Upper lobe of left lung (tissue), 6 donors: ENCODE measurements at places on chromosomes 3 and 15.

DNA sequence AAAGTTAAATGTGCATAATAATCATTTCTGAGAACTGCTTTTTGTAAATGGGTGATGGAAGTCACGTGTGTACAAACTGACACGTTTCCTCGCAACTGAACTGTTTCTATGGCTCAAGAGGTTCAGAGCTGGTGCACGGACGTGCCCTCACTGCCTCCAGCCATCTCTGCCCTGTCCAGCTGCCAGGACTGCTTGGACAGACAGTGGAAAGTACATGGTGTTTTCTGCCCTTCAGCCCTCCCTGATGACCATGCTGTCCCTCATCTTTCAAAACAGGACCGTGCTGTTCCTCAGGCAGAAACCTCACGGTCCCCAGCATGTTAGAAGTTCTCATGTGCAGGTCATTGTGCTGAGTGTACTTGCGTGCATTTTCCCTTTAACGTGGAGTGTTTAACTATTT is 38.7 kb downstream of the GJD2 start:
- DNase-seq, result no peak

GRCh38 chr3:98754483-98754882 is 8.7 kb upstream of the ST3GAL6 start:
- DNase-seq, result no peak

- no peak for DNase-seq
Observed at GRCh38 chr15:69610277-69610676, 157.7 kb downstream of the RPLP1 start.

DNA sequence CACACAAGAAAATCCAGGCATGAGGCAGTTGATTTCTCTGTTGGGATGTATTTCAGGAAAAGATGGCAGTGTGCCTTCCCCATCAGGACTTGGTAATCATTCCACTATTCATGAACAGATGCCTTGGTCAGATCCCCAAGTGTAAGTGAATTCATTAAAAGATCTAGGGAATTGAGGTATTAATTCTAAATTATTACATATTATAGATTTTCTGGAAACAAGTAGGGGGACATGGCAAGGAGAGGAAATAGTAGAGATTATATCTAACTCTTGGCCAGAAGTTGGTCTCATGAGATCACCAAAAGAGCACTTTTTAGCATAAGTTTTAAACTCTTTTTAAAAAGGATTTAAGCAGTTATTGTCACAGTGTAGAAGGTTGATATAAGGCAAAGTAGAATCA is 74.4 kb upstream of the MDFIC2 start:
- DNase-seq, result no peak

GRCh38 chr15:67832897-67833709 is 6.7 kb downstream of the RNU6-1 start:
- DNase-seq, result no peak

DNA sequence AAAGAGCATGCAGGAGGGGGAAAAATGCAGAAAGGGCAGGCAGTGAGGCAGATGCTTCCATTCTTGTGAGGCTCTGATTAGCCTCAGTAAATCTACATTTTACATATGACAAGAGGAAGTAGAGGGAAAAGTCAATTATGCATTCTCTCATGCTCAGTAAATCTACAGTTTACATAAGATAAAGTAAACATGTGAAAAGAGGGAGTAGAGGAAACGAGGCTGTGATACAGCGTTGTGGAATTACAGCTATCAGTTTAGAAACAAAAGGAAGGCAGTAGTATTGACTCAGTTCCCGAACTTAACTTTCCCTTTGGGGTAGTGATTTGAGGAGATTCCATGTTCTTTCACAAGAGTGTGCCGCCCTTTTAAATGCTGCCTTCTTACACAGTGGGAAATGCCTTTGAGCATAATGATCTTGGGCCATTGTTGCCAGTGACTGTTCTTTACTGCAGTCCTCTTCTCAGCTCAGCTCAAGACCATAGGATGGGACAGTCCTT is 39.3 kb downstream of the OSTN start:
- no peak for DNase-seq

- DNase-seq, result no peak
Observed at GRCh38 chr3:73026111-73026759, 29.6 kb downstream of the PPP4R2 start.

DNA sequence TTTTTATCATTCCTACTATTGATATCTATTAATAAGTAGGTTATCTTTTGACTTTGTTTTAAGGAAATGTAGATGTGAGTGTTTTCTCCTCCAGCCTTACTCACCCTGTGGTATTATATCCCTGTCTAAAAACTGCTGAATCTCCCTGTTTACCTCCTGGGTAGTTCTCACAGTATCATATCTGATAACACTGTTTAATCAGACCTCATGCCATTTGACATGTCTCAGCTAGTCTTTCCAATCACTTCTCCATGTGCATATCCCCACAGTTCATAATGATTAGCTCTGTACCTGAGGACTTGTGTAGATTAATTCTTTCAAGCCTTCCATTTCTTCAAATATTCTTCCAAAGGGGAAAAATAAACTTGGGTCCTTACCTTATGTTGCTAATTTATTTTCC is 30.7 kb downstream of the DUOX2 start:
- no peak for DNase-seq

DNA sequence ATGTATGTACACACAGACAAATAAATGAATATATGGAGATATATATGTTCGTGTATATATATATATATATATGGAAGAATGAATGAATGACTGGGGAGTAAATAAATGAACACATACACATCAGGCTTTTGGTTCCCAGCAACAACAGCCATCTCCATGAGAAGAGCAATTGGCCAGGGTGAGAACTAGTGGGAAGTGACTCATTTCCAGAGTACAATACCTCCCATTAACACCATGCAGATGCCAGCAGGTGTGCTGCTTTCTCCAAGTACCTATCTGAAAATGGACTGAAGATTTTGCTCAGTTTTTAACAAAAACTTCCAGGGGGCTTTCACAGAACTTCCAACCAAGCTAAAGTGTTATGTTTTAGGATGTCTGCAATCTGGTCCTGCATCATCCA is 179.8 kb upstream of the SLC2A2 start:
- DNase-seq, result no peak

DNA sequence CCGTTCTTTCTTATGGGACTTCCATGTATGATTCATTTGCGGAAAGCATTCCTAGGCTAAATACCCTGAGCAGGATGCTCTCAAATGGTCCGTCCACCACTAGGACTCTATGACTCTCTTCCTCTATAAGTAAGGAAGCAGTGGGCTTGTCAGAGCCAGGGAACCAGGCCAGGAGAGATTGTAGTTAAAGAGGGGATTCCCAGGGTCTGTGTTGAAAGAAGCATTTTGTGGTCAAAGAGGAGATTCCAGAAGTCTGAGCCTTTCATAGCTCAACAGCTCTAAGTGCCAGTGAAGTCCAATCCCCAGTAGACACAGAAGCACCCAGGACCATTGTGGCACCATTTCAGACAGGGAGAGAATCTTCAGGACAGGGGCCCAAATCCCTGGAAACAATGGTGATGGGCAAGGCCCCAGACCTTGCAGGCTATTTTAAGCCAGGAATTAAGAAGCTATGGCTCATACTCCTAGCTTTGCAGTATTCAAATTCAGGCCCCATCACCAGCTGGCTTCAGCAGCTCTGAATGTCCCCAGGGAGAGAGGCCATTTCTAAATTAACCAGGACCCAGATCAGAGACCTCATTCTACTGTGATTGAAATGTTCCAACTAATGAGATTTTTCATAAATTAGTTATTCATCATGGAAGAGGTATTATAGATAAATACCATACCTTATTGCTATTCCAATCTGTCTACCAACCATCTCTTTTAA is 81.7 kb downstream of the CD47 start:
- no peak for DNase-seq

GRCh38 chr3:61980041-61980440 is 393.3 kb downstream of the FEZF2 start:
- DNase-seq, result no peak

- DNase-seq, result no peak
Observed at GRCh38 chr15:80873366-80873952, 94.3 kb downstream of the CEMIP start.

- no peak for DNase-seq
Observed at GRCh38 chr15:69014454-69014853, at the start of gene NOX5. Gene NOX5 (plus strand): TSS chr15:69014695. CDS start chr15:69014736, 41 bp downstream.

DNA sequence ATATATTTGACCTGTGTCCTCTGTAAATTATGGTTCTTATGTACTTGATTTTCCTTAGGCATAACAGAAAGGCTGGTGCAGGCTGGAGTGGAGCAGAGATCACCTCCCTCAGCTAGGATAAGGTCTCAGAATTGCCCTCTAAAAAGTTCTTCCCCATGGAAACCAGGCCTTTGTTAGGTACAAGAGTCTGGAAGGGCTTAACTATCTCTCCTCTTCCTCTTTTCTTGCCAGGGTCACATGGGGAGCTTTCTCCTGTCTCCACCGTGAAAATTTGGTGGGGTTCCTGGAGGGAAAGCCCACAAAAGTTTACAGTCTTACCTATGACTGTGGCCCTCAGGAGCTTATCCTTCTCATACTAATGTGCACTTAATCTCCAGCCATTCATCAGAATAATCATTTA is 633.2 kb downstream of the MCTP2 start:
- DNase-seq, result no peak

DNA sequence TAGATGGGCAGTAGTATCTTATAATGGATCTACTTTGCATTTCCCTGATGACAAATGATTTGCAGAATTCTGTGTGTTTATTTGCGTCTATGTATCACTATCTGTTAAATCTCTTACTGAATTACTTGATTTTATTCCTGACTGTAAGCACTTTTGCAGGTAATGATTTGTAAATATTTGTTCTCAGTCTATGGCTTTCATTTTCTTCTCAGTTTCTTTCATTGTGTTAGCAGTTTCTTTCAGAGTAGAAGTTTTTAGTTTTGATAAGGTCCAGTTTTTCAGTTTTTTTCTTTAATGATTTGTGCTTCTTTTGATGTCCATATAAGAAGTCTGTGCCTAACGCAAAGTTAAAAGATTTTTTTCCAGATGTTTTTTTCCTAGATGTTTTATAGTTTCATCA is 12.9 kb downstream of the SLC25A36 start:
- DNase-seq, result no peak

DNA sequence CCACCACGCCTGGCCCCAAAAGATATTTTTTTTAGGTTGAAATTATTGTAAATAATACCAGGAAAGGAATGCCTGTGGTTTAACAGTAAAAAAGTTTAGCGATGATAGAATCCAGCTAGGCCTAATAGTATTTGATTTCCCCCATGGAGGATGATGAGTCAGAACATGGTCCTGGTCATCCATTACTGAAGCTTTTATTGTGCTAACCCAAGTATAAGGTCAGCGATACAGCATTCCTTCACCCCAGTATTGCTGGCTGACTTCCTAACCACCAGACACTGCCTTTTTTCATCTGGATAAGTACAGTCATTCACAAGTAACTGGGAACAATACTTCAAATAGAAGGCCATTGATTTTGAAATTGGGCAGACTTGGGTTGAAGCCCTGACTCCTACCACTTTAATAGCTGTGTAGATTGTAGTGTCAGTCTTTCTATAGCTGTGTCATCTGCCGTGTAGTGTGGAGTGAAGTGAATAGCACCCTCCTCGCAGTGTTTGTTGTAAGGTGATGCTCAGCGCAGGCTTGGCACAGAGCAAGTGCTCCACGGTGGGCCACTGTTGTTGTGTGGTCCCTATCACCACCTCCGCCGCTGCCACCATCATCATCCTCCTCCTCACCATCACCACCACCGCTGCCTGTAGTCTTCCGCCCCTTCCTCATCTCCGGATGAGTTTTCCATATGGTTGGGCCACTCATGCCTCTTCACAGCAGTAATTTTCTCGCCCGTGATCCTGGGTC is 436.0 kb upstream of the TPM1 start:
- DNase-seq, result no peak

- DNase-seq, result no peak
Observed at GRCh38 chr15:55774113-55774970, 31.4 kb upstream of the PRTG start.

DNA sequence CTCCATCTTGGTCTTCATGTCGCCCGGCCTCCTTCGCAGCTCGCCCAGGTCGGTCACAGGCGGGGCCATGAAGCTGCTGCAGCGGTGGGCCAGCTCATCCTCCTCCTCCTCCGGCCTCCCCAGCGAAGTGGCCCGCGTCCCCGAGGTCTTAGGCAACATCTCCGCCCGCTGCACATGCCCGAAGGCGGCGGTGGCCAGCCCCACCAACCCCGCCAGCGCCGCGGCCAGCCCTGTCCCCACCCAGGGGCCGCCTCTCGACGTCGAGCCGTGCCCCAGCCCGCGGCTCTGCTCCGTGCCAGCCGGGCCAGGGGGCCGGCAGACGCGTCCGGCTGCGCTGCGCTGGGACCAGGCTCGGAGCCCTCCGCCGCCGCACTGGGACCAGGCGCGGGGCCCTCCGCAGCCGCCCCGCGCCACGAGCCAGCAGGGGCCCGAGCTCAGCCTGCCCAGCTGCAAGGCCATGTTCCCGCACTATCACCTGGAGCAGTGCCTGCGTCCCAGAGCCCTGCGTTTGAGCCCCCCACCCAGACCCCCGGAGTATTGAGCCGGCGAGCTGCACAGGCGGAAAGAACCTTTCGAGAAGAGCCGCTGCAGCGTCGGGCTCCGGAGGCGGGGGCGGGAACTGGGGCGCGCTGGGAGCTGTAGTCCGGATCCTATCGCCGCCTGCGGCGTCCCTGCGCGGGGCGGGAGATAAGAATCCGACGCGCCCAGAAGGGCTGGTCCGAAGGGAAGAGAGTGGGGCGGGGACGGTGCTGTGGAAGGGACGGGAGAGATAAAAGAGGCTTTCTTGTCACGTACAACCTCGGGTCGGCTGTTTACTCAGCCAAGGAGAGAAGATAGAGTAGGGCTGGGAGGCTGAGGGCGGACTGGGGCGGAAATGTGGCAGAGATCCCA is at the start of gene CPOX:
TSS of gene CPOX (minus strand) at position 566 of the 891 bp plus-strand sequence. CDS start at position 459, 107 bp downstream.
- peak; percentile 96 for DNase-seq

- DNase-seq, result no peak
Observed at GRCh38 chr3:89245612-89246011, 138.2 kb downstream of the EPHA3 start.

GRCh38 chr3:16468002-16468335 is 45.5 kb downstream of the RFTN1 start:
- no peak for DNase-seq

GRCh38 chr3:125050488-125051090 is 5.2 kb downstream of the HEG1 start:
- no peak for DNase-seq

- DNase-seq, result peak; percentile 77
Observed at GRCh38 chr3:7682822-7683229, 818.8 kb upstream of the LMCD1 start.

- no peak for DNase-seq
Observed at GRCh38 chr15:80525853-80526252, 121.7 kb downstream of the ARNT2 start.

DNA sequence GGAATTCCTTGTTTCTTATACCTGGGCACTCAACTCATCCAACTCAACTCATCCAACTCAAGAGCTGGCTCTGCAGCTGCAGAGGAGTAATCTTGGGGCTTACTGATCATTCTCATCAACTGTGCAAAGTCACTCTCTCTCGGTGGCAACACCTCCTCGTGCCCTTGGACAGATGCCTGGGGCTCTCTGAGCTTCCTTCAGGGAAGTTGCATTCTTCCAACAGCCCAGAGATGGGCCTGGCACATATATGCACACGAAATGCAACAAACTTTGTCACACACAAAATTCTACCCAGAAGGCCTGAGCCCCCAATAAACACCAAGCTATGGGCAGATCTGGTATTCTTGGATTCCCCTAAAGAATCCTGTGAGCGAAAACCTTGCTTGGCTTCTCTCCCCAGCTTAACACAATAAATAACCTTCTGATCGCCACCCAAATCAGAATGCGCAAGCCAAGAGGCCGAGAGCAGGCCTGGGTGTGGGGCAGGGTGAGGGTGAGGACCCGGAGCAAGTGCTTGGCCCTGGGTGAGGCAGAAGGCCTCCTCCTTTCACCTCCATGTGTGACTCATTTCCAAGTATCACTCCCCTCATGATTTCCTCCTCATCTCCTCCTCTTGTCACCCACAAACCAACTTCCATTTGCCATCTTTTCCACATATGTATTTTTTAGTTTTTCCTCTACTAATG is 15.4 kb downstream of the TGM5 start:
- no peak for DNase-seq
